Brain microvascular endothelial cell (primary cell): ENCODE measurements at places on chromosomes 2 and 18.

DNA sequence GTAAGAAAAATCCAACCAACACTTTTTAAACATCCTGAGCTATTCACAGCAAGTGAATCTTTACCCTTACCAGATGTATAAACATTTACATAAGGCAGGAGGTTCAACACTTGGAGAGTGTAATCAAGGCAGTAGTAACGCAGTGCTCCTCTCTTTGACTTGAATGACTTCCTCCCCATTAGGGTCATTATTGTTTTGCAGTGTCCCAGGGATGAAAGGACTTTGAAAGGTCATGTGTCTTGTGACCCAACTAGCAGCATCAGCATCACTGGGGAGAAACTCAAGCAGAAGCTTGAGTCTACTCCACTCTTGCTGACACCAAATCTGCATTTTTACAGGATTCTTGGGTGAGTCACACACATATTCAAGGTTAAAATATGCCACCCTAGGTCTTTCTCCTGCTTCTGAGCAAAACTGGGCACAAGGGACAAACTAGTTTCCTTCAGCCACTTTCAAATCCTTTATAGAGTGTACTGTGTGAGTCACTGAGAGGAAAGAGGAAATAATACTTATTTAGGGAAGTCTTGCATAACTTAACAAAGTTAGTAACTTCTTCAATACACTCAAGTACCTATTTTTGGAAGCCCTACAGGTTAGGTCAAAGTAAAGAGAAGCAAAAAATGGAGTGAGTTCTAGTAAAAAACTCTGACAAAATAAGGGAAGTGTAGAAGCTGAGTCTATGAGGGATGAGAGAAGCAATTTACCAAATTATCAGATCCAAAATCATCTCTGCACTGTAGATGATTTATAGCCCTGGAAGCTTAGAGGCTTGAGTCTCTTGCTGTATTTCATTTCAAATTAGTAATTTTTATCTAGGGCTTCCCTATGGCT is 51.0 kb upstream of the EML4 start:
- peak; percentile 63 for DNase-seq

- DNase-seq, result no peak
Observed at GRCh38 chr2:95024960-95025405, 525 bp upstream of the MAL start.

- no peak for DNase-seq
Observed at GRCh38 chr2:148023861-148024260, 3.0 kb downstream of the MBD5 start.

DNA sequence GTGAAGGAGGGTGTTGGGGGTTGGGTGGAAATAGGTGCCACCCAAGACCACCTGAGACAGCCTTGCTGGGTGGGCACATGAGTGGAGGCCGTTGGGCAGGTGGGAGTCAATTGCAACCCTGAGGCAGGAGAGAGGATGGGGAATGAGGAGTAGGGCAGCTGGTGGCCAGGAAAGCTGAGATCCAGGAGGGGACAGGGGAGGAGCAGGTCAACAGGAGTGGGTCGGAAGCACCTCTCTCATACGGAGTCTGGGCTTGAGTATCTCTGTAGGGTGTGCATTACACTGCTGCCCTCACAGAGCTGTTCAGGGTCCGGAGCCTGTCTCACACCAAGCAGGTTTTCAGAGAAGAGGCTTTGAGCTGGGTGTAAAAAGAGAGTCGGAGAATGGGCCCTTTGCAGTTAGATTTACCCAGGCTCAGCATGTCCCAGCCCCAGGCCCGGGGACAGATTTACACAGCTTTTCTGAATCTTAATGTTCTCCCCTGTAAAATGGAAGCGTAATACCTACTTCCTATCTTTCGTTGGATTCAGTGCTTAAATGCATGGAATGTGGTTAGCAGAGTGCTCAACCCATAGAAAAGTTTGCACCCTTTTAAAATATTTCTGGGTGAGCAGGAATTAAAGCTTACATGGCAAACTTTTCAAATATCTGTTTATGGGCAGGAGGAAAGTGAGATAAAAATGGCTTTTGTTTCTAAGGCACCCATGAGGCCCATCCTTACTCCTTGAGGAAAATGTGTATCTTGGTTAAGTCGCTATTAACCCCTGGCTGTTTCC is 144.0 kb upstream of the MYCN start:
- no peak for DNase-seq
